ENCODE measurements at places on chromosomes 1 and 21.

DNA sequence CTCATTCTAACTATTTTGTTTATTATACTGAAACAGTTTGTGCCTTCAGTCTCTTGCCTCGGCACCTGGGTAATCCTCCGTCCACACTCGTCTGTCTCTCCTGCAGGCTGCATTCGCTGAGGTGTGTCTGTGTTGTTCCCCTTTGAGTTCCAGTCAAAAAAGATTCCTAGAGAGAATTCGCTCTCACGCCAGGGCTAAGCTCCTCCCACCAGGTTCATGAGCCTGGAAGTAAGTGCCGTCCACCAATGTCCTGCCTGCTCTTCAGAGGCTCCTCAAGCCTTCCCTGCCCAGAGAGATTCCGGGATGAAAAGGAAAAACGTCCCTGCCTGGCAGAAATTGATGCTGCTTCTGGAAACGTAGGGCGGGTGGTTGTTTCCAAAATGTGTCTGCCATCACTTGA lies 12.9 kb downstream of the KIAA2013 start:
- no peak for DNase-seq

DNA sequence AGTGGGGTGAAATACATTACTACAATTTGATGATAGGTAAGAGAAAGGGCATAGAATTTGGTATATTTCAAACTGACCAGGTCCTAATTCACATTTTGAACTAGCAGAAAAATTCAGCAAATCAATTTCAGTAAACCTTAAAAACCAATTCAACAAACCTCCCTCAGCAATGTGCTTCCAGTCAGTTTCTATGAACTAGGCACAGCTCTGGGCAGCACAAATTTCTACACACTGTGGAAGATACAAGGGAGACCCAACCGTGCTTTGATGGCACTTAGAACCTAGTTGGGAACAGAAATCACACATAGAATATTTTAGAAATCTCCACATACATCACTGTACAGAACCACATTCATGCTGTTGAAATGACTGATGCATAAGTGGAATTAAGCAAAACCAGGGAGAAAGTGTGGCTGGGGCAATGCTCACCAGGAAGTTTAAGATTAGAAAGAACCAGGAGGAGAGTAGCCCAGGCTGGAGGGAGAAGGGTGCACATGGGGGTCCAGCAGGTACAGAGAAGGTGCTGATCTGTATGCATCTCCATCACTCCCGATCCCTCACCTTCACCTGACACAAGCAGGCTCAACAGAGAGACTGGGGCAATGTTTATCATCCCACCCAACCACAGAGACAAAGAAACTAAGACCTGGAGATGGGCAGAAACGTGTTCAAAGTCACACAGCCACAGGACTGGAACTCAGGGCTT lies 14.8 kb downstream of the C1orf226 start:
- no peak for DNase-seq

DNA sequence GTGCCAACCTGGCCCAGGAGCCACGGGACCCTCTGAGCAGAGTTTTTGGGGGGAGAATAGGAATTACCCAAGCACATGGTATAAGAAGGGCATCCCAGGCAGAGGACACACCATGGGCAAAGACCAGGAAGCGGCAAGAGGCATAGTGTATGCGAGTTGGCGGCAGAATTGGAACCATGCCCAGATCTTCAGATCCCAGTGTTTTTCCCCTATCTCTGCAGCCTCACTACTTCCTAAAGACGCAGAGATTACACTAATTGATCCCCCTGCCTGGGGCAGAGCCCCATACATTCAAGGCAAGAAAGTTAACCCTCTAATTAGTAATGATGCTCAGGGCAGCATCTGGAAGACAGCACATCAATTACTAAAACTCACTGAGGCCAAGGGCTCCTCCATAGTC lies 48.2 kb downstream of the SYT2 start:
- no peak for DNase-seq

- no peak for DNase-seq
These were observed 18.7 kb downstream of the AK4 start for GRCh38 chr1:65166572-65167305.

DNA sequence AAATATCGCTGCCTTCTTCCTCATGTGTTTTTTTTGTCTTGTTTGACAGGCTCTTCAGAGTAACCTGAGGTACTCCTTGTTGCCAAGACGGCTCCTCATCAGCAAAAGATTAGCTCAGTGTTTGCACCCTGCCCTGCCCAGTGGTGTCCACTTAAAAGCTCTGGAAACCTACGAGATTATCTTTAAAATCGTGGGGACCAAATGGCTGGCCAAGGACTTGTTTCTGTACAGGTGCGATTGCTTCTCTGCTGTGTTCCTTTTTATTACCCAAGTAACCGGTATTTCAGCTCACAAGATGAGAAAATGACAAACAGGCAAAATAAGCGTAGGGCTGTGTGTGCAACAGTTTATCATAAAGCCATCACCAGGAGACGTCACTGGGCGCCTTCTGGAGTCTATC lies 42.4 kb downstream of the DOP1B start:
- no peak for DNase-seq

DNA sequence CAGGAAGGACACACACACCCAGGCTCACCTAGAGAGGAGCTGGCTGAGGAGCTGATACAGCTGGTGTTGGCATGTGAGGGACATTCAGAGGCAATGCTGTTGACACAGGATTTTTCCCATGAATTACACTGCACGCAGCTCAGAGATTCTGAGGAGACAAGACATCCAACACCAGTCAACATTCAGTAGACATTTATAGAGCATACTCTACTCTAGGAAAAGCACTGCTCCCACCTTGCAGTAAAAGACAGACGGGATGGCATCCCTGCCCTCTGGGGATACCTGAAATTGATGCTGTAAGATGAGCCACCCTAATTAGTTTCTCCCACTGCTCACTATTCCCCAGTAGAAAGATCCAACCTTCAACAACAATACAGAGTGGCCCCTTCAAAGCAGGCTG lies 5.1 kb downstream of the LYPD8 start:
- no peak for DNase-seq

DNA sequence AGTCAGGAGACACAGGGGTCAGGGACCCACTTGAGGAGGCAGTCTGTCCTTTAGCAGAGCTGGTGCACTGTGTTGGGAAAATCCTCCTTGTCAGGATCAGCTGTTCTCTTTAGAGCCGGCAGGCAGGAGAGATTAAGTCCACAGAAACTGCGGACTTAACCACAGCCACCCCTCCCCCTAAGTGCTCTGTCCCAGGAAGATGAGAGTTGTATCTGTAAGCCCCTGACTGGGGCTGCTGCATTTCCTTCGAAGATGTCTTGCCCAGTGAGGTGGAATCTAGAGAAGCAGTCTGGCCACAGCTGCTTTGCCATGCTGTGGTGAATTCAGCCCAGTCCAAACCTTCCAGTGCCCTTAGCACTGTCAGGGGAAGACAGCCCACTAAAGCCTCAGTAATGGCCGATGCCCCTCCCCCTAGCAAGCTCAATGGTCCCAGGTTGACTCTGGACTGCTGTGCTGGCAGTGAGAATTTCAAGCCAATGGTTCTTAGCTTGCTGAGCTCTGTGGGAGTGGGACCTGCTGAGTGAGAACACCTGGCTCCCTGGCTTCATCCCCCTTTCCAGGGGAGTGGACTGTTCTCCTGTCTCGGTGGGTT lies 172.8 kb downstream of the ST6GALNAC3 start:
- DNase-seq = no peak

DNA sequence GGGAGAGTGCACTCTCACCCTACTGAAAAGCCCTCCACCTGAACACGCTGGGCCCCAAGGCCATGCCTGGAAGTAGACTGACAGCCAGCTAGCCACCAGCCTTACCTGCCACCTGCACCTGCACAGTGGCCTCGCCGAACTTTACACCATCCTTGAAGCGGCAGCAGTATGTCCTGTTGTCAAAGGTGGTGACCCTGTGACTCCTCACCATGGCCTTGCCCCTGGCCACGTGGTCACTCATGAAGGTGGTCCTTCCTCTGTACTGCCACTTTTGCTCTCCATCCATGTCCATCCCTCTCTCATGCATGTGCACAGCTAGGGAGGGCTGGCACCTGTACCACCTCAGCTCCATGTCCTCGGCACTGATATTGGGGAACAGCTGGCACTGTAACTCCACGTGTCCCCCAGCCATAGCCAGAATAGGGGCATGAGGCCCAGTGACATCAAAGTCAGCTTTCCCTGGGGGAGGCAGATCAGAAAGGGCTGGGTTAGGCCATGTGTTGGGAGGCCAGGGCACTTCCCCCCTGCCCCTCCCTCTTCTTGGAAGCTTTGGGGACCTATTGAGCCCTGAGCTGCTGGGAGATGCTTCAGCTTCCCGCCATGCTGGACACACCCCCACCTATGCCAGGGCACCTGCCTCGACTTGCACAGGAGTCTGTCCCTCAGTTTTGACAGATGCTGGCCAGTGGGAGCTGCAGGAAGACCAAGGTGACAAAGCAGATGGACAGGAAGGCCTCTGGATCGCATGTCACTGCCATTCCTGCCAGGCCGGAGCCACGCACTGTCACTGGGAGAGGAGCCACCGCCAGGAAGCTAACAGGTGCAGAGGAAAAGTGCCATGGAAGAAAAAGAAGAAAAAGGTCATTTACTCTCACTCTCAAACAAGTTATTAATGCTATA lies 24.6 kb downstream of the RNF187 start:
- no peak for DNase-seq

- no peak for DNase-seq
These were observed 62.8 kb upstream of the PRRC2C start for GRCh38 chr1:171422511-171422910.

- no peak for DNase-seq
These were observed 58.9 kb downstream of the KCNK2 start for GRCh38 chr1:215141460-215141859.

DNA sequence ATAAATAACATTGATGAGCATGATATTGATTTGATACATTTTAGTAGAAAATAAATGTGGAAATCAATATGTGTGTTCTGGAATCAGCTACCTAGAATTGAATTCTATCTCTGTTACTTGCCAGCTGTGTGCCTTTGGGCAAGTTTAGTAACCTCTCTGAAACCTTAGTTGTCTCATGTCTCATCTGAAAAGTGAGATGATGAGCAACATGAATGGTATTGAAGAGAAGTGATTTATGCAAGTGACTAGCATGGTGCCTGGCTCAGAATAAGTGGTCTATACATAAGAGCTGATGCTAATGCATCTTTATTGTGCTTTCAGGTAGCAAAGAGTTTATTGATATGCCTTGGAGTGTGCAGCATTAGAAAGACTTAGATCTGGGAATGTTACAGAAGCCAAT lies 383.3 kb downstream of the PRDM2 start:
- DNase-seq = no peak

DNA sequence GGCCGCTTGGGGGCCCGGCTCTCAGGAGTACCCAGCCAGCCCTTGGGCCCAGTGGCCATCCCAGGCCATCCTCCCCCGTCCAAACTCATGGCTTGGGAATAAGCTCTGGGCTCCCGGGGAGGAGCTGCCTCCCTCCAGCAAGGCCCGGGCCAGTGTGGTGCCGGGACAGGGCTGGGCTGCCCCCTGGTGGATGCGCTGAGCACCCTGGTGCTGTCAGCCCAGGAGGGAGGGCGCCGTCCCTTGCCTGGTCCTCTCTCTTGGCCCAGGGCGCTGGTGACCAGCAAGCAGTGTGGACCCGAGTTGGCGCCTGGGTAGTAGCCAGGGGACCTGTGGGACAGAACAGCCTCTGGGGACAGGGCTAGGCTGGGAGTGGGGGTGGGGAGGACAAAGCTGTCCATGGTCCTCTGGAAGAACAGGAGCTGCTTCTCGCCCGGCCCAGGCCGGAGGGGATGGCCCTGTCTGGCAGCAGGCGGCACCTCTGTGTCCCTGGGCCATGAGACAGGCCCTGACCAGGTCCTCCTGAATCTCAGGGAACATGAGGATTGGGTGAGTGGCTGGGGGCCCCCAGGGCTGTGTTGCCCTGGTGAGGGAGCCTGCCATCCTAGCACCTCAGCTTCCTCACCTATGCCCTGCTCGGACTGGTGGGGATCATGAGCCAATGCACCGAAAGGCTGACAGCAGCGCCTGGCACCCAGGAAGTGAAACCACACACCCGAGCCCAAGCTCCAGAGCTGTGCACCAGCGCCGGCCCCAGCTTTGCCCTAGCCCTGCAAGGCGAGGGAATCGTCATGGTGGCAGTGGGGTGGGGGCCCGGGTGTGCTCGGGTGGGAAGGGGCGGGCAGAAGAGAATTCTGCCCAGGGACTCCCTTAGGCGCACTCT lies 9.4 kb downstream of the MORN1 start:
- peak; percentile 64 for DNase-seq

- DNase-seq = no peak
These were observed 35.5 kb downstream of the MAN1C1 start for GRCh38 chr1:25651824-25652741.

DNA sequence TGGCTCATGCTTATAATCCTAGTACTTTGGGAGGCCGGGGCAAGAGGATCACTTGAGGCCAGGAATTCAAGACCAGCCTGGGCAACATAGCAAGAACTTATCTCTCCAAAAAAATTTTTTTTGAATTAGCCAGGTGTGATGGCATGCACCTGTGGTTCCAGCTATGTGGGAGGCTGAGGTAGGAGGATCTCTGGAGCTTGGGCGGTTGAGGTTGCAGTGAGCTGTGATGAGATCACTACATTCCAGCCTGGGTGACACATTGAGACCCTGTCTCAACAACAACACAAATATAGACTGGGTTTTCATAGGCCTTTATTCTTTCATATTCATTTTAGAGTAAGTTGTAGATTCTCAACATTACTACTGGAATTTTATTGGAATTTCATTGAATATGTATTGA lies 12.8 kb downstream of the MED18 start:
- DNase-seq = no peak

DNA sequence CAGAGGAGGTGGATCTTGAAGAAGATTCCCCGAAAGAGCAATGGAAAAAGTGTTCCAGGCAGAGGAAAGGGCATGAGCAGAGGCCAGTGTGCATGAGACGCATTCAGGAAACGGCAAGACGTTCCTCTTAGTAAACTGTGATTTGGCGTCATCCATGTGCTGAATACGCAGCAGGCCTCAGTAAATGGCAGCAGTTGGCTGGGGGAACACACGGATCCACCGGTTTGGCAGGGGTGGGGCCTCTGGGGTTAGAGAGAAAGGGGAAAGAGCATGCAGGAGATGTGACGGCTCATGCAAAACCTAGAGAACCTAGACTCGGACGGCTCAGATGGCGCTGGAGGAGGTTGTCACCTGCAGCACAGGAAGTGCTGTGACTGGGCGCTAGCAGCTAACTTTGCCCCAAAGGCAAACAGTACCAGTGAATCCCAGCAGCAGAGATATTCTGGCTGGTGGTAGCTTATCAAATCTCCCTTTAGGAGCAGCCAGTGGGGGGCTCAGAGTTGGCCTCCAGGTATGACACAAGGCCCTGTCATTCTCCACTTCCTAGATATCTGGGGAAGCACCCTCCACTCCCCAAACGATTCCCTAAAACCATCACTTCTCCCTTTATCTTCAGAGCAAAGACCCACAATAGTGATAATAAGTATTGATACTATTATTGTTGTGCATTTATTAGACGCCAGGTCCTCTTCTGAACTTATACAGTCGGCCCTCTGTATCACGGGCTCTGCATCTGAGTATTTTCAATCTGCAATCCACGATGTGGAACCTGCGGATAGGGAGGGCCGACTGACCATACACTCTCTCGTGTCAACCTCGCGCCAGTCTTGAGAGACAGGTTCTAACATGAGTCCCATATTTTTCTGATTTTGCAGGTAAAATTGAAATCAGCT lies 7.6 kb downstream of the LAPTM5 start:
- peak; percentile 45 for DNase-seq

- no peak for DNase-seq
These were observed 1.0 kb downstream of the DNAJB4 start for GRCh38 chr1:78005755-78006154.

GRCh38 chr21:20814090-20814489 lies 184.1 kb upstream of the NCAM2 start:
- DNase-seq = no peak

GRCh38 chr21:35606146-35606545 lies 454.2 kb downstream of the SETD4 start:
- DNase-seq = no peak
